ENCODE measurements at places on chromosomes 12 and 14. TPM values are rescaled to one million over a fixed set of nuclear protein-coding genes. Genes with fewer than 3 reads are reported as not detected.

KLRF1 gene
- total RNA-seq, result 2.2 TPM

PWP1 gene
- 34.7 TPM for total RNA-seq

SLC7A8 gene
- 74.0 TPM for total RNA-seq

PRH1 gene
- total RNA-seq, result 23.1 TPM

TBX5 gene
- total RNA-seq, result 20.8 TPM

PLEKHA5 gene
- 26.6 TPM for total RNA-seq

PLEKHG3 gene
- total RNA-seq, result 30.3 TPM

ACOT6 gene
- not detected for total RNA-seq

SLC39A5 gene
- 0.71 TPM for total RNA-seq

PRR4 gene
- 2.2 TPM for total RNA-seq

ACYP1 gene
- total RNA-seq, result 16.1 TPM

STAB2 gene
- 0.61 TPM for total RNA-seq

SLC6A15 gene
- total RNA-seq, result not detected

ZNF891 gene
- 1.3 TPM for total RNA-seq

IAPP gene
- total RNA-seq, result not detected

SERPINA9 gene
- not detected for total RNA-seq

PIWIL1 gene
- total RNA-seq, result not detected

TSHR gene
- not detected for total RNA-seq

KCNC2 gene
- total RNA-seq, result 0.06 TPM

TMEM52B gene
- 1.3 TPM for total RNA-seq

DTX1 gene
- total RNA-seq, result 4.9 TPM

GYS2 gene
- total RNA-seq, result not detected

LRRC43 gene
- 11.6 TPM for total RNA-seq

TEDC1 gene
- 20.8 TPM for total RNA-seq

TCL1B gene
- total RNA-seq, result not detected

GALNT9 gene
- 0.21 TPM for total RNA-seq

OVCH1 gene
- 1.6 TPM for total RNA-seq

TRPV4 gene
- 2.1 TPM for total RNA-seq

TAS2R9 gene
- not detected for total RNA-seq

HNF1A gene
- 0.52 TPM for total RNA-seq

PAWR gene
- total RNA-seq, result 77.6 TPM

SLC10A1 gene
- not detected for total RNA-seq

TMEM132D gene
- 0.20 TPM for total RNA-seq

All from lung (tissue), 17 donors.